ENCODE measurements at places on chromosomes 4 and X. TPM values are rescaled to one million over a fixed set of nuclear protein-coding genes. Genes with fewer than 3 reads are reported as not detected.
A peak's percentile ranks its signal among the peaks of the same experiment; 100 is the strongest.

- no peaks in the 10 kb centered on the region for H3K27me3 ChIP-seq
- no peak overlapping the region for H3K27ac ChIP-seq
- no peaks in the 10 kb centered on the region for H3K36me3 ChIP-seq
- DNase-seq, result no peak
- no peak overlapping the region for H3K4me3 ChIP-seq
- H3K4me1 ChIP-seq, result peaks cover 7% of the 10 kb centered on the region
Observed at GRCh38 chr4:183959319-183960045, 54.4 kb downstream of the STOX2 start.

- H3K36me3 ChIP-seq, result no peaks in the 10 kb centered on the region
- no peak overlapping the region for H3K27ac ChIP-seq
- DNase-seq, result no peak
- H3K4me3 ChIP-seq, result no peak overlapping the region
- no peaks in the 10 kb centered on the region for H3K27me3 ChIP-seq
Observed at GRCh38 chrX:84219551-84219950, 31.6 kb upstream of the RPS6KA6 start.

- H3K27me3 ChIP-seq, result no peaks in the 10 kb centered on the region
- no peak overlapping the region for H3K4me3 ChIP-seq
- peaks cover 2% of the 10 kb centered on the region for H3K4me1 ChIP-seq
- peak; percentile 76 for DNase-seq
Observed at GRCh38 chr4:148692242-148692641, 250.0 kb upstream of the NR3C2 start.

DNA sequence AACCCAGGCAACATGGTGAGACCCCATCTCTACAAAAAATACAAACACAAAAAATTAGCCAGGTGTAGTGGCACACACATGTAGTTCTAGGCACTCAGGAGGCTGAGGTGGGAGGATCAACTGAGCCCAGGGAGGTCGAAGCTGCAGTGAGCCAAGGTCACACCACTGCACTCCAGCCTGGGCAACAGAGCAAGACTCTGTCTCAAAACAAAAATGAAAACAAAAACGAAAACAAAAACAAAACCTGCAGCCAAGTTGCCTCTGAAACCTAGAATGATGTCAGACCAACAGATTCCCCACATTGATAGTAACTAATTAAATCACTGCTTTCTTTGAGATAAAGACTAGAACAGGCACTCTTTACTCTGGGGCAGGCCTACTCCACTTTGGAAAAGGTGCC lies 104.5 kb downstream of the AMELX start:
- no peaks in the 10 kb centered on the region for H3K4me1 ChIP-seq
- H3K4me3 ChIP-seq, result no peak overlapping the region
- H3K27ac ChIP-seq, result no peak overlapping the region
- DNase-seq, result no peak

GRCh38 chr4:183855323-183856190 lies 49.5 kb upstream of the STOX2 start:
- no peak overlapping the region for H3K4me3 ChIP-seq
- no peak overlapping the region for H3K27ac ChIP-seq
- H3K27me3 ChIP-seq, result peaks cover under 1% of the 10 kb centered on the region
- H3K4me1 ChIP-seq, result no peaks in the 10 kb centered on the region
- no peak for DNase-seq

Gene FRMPD4
- total RNA-seq, result 0.09 TPM

Gene GLOD5
- total RNA-seq, result 0.41 TPM

GRCh38 chr4:84684361-84684760 lies 101.4 kb downstream of the CDS1 start:
- H3K4me3 ChIP-seq, result no peak overlapping the region
- H3K4me1 ChIP-seq, result no peaks in the 10 kb centered on the region
- H3K36me3 ChIP-seq, result no peaks in the 10 kb centered on the region
- no peaks in the 10 kb centered on the region for H3K27me3 ChIP-seq

Gene DAPP1
- 2.0 TPM for total RNA-seq

DNA sequence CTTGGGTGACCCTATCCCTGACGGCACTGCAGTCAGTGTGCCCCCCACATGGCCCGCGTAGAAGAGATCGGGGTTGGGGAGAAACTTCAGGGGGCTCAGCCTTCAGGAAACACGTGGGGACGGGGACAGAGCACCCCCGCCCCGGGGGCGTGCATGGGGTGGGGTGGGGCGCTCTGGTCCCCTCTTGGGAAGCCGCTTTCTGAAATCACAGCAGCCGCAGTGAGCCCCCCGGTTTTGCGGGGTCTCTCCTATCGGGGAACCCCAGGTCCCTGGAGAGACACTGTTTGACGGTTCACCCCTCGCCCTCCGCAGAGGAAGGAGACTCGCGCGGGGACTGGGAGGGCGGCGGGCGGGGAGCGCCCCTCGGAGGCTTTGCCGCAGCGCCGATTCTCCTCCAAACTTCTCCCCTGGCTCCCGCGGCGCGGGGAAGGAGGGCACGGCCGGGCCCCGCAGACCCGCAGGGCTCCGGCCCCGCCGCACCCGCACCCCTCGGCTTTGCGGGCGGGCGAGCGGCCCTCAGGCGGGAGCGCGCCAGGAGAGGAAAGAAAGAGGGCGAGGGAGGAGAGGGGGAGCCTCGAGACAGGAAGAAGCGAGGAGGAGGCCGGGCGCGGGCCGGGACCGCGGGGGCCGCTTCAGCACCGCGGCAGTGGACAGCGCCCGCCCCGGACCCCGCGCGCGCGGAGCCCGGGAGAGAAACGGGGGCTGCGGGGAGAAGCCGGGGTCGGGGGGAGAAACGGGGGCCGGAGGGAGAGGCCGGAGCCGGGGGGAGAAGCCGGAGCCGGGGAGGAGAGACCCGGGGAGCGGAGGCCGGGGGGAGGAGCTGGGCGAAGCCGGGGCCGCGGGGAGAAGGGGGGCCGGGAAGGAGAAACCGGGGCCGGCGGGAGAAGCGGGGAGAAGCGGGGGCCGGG lies 612 bp downstream of the CPLX1 start:
- DNase-seq, result no peak
- peaks cover 7% of the 10 kb centered on the region for H3K4me1 ChIP-seq
- H3K27me3 ChIP-seq, result peaks cover 23% of the 10 kb centered on the region
- no peaks in the 10 kb centered on the region for H3K36me3 ChIP-seq
- H3K27ac ChIP-seq, result no peak overlapping the region
- peak overlapping the region; percentile 21 for H3K4me3 ChIP-seq

Gene SRPX
- total RNA-seq, result 8.6 TPM

Data from prostate gland (tissue), 2 donors.